Left lung (tissue), 14 donors: ENCODE measurements at places on chromosomes 12 and 14. TPM values are rescaled to one million over a fixed set of nuclear protein-coding genes. Genes with fewer than 3 reads are reported as not detected.

- H3K4me1 ChIP-seq: no peaks in the 10 kb centered on the region
- DNase-seq: no peak
- H3K4me3 ChIP-seq: no peak overlapping the region
- H3K27ac ChIP-seq: no peak overlapping the region
Observed at GRCh38 chr14:62431496-62431895, 613.8 kb downstream of the KCNH5 start.

DNA sequence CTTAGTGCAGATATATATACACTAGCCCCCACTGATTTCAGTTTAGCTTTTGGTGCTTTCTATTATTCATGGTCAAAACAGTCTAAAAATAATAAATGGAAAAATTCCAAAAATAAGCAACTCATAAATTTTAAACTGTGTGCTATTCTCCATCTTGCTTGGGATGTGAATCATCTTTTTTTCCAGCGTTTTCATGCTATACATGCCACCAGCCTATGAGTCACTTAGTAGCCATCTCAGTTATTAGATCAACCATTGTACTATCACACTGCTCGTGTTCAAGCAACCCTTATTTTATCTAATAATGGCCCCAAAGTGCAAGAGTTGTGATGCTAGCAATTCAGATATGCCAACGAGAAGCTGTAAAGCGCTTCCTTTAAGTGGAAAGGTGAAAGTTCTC is 73.9 kb upstream of the KRR1 start:
- no peak for DNase-seq
- H3K4me1 ChIP-seq: no peaks in the 10 kb centered on the region

- H3K27ac ChIP-seq: no peak overlapping the region
- H3K4me3 ChIP-seq: no peak overlapping the region
- DNase-seq: no peak
- no peaks in the 10 kb centered on the region for H3K36me3 ChIP-seq
- H3K4me1 ChIP-seq: peaks cover 6% of the 10 kb centered on the region
Observed at GRCh38 chr12:71639341-71639760, 24.3 kb downstream of the ZFC3H1 start.

The LGR5 gene
- 0.39 TPM for total RNA-seq

The MFAP5 gene
- 12.0 TPM for total RNA-seq

GRCh38 chr12:15918066-15918465 is 6.9 kb downstream of the DERA start:
- H3K4me3 ChIP-seq: no peak overlapping the region
- H3K4me1 ChIP-seq: peaks cover 8% of the 10 kb centered on the region
- no peak overlapping the region for H3K27ac ChIP-seq
- DNase-seq: no peak
- H3K27me3 ChIP-seq: no peaks in the 10 kb centered on the region
- no peaks in the 10 kb centered on the region for H3K36me3 ChIP-seq

The TAS2R7 gene
- not detected for total RNA-seq

- H3K27ac ChIP-seq: no peak overlapping the region
- no peaks in the 10 kb centered on the region for H3K4me1 ChIP-seq
- H3K36me3 ChIP-seq: no peaks in the 10 kb centered on the region
- H3K4me3 ChIP-seq: no peak overlapping the region
Observed at GRCh38 chr12:120925740-120926563, 21.8 kb upstream of the SPPL3 start.

GRCh38 chr14:99609245-99610170 is 5.5 kb upstream of the CCDC85C start:
- no peak for DNase-seq
- H3K4me1 ChIP-seq: no peaks in the 10 kb centered on the region
- H3K36me3 ChIP-seq: no peaks in the 10 kb centered on the region
- no peak overlapping the region for H3K4me3 ChIP-seq
- no peaks in the 10 kb centered on the region for H3K27me3 ChIP-seq
- H3K27ac ChIP-seq: no peak overlapping the region
